T-helper 1 cell (primary cell): ENCODE measurements at places on chromosomes 16 and 17.

DNA sequence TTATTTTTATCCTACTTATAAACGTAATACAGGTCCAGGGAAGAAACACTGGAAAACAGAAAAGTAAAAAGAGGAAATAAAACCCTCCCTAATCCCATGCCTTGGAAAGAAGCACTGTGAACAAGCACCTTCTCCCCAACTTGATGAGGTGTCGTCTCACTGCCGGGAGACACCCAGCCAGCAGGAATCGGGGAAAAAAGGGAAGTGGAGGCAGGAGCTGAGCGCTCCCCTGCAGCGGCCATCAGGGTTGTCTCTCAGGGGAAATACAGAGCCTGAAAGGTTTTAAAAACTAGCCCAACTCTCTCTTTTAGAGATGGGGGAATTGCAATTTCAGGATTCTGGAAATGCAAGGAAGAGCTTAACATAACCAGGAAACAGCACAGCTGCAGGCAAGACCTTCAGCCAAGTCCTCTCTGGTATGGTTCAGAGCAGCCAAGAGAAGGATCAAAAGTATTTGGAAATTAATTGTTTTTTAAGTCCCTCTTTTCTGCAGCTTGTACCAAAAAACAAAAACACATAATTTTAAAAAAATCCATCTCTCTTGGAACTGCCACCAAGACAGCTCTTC, 96.3 kb upstream of the RCVRN start:
- no peak for DNase-seq

GRCh38 chr17:8087075-8087951, at the start of gene ALOX12B:
TSS of gene ALOX12B (minus strand) at chr17:8087716. CDS start at chr17:8087442, 274 bp downstream.
- DNase-seq = no peak

DNA sequence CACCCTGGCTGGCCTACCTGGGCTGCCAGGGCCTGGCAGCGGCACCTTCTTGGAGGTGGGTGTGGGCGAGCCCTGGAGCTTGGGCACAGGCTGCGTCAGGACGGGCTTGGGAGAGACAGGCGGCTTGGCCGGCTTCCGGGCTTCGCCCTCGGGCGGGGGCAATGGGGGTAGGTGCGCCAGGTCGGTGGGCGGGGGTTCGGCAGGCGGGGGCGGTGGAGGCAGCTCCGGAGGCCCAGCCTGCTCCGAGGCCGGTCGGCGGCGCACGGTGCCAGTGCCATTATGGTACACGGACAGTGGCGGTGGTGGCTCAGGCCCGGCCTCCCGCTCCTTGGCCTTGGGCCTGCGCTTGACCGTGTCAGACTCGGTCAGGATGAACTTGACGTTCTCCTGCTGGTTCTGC, 16.8 kb downstream of the CASKIN1 start:
- DNase-seq = no peak

DNA sequence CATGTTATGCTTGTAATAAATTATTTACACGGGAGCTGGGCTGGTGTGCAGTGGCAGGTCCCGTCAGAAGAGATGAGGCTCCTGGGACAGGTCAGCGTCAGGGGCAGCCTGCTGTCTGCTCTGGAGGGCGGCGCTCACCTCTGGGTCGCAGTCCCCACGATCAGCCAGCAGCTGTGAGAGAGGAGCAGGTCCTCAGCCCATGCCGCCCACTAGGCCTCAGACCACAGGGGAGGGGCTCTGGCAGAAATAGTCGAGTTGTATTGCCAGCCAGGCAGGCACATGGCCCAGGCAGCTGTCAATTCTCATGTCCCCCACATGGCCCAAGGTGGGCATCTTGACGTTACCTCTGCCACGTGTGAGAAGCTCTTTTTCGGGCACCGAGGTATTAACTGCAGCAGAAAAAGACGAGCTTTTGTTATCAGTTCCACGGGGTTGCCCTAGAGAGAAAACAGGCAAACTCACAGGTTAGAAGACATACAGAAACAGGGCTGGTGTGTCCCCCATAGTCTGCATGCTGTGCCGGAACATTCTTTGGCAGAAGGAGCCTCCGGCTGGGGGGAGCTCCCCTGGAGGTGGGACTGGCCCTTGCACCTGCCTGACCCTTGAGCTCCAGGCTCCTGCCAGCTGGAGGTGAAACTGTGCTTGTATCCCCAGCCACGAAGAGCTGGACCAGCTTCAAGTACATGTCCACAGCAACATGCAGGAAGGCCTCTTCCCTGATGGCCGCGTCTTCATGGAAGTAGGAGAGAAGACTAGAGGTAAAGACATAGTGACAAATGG, 17.4 kb downstream of the ZNF276 start:
- DNase-seq = no peak

DNA sequence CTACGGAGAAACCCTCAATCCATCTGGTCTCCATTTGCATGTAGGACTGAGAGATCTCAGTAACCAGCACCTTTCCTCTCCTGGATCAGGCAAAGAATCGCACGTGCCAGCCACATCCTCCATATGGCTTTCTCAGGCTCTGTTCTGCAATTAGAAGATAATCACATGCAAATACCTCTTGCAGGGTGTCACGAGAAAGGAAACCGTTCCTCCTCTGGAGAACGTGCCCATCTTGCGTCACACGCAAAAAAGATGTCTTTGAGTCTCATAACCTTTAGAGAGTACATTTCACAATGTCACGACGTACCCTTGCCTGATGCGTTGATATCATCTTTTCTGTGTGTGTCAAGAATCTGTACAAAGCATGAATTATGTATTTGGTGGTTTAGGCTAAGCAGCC, 36.2 kb upstream of the DNAH17 start:
- no peak for DNase-seq

GRCh38 chr17:30263552-30264333, 28.0 kb downstream of the BLMH start:
- no peak for DNase-seq

DNA sequence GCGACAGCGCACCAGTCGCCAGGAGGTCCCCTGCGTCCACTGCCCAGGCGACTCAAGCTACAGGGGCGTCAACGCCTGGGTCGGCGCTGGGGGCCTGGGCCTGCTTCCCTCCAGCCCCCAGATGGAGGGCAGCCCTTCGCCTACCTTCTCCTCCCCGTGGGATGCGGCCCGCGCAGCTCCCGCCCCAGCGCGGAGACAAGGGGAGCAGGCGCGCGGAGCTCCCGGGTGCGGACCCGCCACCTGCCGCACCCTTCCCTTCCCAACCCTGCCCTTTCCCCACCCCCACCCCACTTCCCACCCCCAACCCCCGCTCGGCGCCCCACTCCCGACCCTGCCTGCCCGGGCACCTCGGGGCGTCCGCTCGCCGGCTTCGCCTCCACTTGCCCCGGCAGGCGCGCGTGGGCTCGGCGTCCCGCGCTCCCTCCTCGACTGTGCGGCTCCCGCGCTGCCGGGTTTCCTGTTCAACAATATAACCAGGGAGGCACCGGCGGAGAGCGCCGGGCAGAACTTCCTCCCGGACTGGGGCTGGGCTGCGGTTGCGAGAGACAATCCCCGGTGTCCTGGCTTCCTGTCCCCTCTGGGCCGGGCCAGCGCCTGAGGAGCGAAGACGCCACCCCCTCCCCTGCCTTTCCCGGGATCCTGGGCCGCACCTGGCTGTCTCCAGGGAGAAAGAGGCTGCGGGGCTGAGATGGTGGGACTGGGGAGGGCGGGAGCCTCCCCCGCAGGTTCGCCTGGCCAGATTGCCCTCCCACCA, at the start of gene ARHGAP27:
Gene ARHGAP27 (minus strand): TSS at position 466 of the 754 bp plus-strand sequence. CDS start 2,591 bp downstream, outside the sequence.
- DNase-seq = no peak

DNA sequence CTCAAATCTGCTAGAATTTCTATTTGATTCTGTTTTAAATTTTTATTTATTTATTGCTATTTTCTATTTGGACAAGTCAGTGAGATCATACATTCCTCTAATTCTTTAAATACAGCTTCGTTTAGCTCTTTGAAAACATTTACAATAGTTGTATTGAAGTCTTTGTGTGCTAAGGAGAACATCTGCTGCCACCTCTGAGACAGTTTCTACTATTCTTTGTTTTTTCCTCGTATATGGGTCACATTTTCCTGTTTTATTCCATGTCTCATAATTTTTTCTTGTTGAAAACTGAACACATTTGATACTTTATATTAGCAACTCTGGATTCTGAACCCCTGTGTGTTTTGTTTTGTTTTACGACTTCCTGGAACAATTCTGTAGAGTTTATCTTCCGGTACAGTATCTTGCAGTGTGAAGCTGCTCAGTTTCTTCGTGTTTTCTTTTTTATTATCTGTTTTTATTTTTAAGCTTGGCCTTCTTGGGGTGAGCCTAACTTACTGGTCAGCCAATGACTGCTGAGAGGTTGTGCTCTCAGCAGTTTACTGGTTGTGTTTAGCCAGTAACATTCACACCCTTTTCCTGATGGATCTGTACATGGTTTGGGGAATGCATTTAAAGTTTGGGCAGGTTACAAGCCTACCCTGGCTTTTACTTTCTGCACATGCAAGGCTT, 99.0 kb downstream of the CA4 start:
- no peak for DNase-seq

DNA sequence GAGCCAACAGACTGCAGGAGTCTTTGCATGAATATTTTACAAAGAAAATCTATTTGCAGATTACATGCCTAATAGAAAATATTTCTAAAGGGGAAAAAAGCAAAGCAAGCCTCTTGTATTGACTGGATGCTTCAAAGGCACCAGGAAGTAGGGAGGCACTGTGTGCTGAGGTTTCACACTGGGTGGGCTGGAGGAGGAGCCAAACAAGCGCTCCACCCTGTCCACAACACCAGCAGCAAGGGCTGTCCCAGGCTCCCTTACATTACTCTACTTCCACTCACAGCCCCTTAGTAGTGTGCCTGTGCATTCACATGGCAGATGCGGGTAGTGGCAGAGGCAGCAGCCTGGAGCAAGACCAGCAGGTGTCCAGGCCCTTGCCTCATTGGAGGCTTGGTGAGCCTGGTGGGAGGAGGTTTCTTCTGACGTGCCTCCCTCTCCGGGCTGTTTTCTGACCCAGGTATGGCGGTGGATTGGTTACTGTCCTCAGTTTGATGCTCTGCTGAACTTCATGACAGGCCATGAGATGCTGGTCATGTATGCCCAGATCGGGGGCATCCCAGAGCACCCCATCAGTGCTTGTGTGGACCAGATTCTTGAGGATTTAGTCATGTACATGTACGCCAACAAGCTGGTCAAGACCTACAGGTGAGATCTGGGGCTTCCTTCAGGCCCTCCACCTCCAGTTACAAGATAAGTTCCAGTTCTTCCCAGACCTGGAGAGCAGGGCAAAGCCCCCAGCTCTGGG, 7.0 kb upstream of the CCNF start:
- DNase-seq = no peak

- DNase-seq = no peak
These were observed 3.4 kb upstream of the PITPNM3 start for GRCh38 chr17:6559753-6560215.

GRCh38 chr17:7486181-7486580, 2.0 kb downstream of the POLR2A start:
- DNase-seq = no peak

DNA sequence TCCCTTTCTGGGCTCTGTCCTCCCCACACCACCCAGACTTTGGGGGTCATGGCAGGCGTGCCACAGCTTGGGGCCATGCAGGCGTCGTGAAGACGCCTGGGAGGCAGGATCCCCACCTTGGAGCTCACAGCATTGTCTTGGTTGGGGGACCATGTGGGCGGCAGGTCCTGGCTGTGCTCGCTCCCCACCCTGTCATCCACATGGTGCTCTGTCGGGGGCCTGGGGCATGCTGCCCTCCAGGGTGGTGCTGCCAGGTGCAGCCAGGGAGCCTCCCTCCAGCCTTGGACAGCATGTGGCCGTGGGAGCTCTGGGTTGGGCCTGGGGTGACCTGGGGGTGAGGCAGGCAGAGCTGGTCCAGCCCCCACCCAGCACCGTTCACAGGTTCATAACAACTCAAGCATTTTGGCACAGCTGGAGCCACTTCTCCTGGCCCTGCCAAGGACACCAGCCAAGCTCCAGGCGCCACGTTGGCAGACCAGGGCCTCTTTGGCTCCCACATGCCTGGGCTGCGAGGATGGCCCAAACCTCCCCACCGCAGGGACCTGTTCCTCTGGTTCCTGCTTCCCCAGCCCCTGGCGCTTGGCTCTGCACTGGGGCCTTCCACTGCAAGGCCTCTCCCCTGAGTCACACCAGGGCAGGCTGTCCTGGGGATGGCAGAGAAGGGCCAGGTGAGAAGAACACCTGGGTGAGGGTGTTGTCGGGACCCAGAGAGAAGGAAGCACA, 15.1 kb upstream of the ATP6V0C start:
- DNase-seq = no peak

- DNase-seq = peak; percentile 65
These were observed 3.7 kb upstream of the RAP1GAP2 start for GRCh38 chr17:2792366-2793169.

DNA sequence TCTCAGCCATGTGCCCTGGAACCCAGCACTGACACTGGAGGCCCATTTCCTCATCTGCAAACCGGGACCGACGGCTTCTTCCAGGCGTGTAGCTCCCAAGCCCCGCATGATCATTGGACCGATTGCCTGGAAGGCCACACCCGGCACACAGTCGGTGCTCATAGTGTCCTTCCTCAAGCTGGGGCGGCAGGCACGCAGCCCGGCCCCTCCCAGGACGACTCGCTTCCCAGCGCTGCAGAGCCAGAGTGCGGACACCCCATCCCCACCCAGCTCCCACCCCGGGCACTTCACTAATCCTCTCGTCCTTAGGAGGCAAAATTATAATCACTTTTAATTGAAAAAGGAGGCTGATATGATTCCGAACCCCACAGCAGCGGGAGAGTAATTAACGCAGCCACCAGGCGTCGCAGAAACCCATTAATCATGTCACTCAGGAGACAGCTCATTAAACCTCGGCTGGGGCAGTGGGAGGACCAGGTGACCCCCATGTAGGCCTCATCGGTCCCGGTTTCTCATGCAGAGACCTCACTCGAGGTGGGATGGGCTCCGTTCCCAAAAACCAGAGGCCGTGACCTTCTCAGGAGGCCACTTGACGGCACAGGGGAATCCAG, 33.1 kb downstream of the ZNF469 start:
- no peak for DNase-seq

GRCh38 chr17:34884597-34884996, 76.7 kb downstream of the CCT6B start:
- no peak for DNase-seq

GRCh38 chr17:15479703-15480102, 12.3 kb upstream of the CDRT4 start:
- no peak for DNase-seq

DNA sequence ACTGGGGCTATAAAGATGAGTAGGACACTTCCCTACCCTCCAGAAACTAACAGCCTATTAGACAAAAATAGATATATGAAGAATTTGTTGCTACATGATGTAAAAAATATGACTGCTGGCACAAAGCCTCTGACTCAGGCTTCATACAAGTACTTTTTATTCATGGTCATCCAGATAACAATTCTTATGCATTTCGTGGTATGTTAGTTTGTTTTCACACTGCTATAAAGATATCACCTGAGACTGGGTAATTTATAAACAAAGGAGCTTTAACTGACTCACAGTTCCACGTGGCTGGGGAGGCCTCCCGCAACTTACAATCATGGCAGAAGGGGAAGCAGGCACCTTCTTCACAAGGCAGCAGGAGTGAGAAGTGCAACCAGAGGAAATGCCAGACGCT, 112.5 kb upstream of the HLF start:
- DNase-seq = no peak

GRCh38 chr17:56148333-56148732, 4.9 kb upstream of the ANKFN1 start:
- DNase-seq = no peak

- DNase-seq = peak; percentile 51
These were observed 6.9 kb upstream of the ABCA10 start for GRCh38 chr17:69235338-69236058.

GRCh38 chr16:24332582-24333090, 76.5 kb downstream of the CACNG3 start:
- no peak for DNase-seq
